SHP77 (cell line): ENCODE measurements at places on chromosomes 1 and 21.

DNA sequence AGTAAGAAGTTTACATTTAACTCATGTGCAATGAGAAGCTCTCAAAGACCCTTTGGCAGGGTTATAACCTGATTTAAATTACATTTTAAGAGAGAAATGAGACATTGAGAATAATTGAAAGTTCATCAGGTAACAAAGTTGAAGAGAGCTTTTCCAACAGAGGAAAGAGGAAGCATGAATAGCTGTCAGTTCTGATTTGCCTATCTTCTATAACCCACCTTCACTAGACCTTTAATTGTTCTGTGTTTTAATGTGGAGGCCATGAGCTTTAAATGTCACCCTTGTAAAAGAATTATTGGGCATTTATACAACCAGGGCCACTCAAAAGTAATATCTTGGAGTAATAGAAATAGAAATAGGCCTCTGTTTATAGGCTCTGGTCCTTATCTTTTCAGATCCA lies 9.3 kb upstream of the FCRL1 start:
- no peak for DNase-seq

- DNase-seq = no peak
Observed at GRCh38 chr1:11570821-11571380, 83.3 kb downstream of the FBXO2 start.

GRCh38 chr1:101407505-101408211 lies 170.8 kb downstream of the S1PR1 start:
- DNase-seq = no peak

GRCh38 chr1:88917321-88918025 lies 26.1 kb upstream of the GTF2B start:
- DNase-seq = no peak

DNA sequence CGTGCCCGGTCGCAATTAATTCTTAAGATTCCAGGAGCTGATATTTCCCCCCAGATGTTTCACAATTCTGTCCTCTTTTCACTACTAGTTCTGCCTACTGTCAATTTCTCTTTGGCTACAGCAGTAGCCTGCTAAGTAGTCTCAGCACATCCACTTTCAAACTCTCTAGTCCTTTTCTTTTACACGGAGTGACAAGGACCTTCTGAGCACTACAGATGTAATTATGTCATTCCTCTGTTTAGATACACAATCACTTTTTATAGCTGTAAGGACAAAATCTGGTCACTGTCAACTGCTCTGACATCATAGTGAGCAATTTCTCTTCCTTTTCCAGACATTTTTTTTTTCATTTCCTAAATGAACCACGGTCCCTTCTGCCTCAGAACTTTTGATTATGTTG lies 421.7 kb upstream of the CHRM3 start:
- no peak for DNase-seq

GRCh38 chr1:30197639-30198450 lies 525.5 kb downstream of the MATN1 start:
- DNase-seq = no peak

DNA sequence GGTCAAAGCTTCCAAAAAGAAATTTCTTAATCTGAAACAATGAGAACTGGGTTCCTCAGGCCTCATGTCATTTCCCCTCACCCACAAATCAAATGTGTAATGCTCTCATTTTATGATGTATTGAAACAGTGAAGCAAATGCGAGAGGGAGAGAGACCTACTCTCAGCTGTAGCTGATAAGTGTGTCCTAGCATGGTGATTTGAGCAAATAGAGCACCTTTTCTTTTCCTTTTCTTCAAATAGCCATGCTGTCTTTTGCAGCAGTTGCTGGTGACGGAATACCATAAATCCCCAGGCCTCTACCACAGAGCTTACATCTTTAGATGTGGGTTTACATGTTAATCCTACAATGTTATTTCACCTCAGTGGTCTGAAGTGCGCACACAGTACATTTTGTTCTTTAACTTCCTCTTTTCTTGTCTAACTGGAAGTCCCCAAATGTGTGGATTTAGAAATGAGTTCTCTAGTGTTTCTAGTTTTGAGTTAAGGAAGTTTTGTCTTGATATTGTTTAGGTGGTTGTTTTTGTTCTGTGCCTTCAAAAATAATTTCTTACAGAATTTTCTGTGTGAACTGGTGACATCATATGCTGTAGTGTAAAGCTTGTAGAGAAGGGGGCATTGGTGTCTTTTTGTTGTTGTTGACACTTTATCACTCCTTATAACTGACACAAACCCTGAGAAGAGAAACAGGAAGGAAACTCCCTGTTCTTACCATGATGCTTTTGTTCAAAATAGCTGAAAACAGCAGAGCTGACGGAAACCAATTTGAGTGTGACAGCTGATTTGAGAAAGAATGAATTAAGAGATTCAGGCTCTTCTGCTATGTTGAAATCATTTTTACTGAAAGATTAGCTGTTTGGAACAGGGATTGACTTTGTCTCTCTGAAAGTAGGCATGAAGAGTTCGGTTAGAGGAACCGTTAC lies 12.2 kb downstream of the SMAP2 start:
- no peak for DNase-seq

DNA sequence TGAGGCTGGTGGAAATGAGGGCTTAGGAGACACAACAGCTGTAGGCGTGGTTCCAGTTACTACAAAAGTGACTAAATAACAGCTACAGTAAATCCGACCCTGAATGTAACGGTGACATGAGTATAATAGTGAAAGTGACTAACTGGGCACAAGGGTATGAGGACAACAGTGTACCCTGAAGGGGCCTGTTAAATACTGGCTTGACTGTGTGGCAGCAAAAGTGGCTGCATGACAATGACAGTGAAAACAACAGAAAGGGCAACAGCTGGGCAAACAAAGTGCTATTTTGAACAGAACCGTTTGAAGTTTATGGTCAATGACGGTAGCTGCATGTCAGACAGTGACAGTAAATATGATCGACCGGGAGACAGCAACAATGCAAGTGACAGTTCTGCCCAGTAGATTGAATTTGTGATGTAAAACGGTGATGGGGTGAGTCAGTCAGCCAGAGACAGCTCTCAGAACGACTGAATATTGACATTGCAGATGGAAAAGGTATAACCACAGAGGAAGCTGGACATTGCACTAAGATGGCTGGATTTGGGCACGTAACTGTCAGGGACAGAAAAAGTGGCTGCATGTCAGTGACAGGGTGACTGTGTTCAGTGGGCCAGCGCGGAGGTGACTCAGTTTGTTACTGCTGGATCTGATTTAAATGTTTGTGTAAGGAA lies 1.2 kb upstream of the ZBTB40 start:
- peak; percentile 96 for DNase-seq

DNA sequence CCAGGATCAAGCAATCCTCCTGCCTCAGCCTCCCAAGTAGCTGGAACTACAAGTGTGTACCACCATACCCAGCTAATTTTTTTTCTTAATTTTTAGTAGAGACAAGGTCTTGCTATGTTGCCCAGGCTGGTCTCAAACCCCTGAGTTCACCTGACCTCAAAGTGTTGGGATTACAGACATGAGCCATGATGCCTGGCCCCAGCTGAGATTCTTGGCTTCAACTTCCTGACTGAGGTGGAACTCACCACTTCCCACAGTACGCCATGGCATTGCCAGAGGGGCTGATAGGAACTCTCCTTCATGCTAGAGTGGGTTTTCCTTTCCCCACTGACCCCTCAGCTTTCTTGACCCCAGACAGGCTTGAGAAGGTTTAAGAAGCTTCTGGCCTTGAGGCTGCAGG lies 251.0 kb upstream of the CSF3R start:
- DNase-seq = no peak

DNA sequence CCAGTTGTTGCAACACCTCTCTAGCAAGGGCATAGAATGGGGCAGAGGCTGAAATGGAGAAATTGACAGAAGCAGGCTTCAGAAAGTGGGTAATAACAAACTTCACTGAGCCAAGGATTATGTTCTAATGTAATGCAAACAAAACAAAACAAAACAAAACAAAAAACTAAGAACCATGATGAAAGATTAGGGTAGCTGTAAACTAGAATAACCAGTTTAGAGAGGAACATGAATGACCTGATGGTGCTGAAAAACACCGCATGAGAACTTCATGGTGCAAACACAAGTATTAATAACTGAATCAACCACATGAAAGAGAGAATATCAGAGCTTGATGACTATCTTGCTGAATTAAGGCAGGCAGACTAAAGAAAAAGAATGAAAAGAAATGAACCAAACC lies 1707.7 kb downstream of the BRINP3 start:
- DNase-seq = no peak

DNA sequence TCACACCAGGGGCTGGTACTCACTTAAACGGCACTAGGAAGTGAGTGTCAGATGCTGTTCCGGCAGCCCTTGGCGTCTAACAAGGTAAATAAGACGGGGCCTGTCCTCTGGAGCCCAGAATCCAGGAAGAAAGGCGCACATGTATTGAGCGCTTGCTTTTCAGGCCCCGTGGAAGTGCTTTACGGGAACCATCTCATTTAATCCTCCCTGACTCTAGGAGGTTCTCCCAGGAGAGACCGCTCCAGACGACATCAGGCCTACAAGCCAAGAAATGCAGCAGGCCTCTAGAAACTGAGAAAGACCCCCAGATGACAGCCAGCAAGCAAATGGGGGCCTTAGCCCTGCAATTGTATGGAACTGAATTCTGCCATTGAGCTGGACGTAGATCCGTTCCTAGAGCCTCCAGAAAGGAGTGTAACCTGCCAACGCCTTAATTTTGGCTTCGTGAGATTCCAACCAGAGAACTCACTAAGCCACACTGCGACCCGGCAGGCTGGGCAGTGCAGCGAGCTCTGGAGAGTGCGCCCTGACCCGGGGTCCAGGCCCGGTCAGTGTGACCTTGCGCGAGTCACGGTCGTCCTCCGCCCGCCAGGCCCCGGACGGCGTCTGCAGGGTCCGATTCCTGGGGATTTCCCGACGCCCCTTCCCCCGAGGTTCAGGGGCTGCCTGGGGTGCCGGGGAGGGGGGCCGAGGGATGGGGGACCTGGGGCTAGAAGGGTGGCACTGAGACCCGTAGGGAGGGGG lies 532 bp upstream of the MANEAL start:
- no peak for DNase-seq

GRCh38 chr21:45332415-45332814 lies 44.7 kb upstream of the POFUT2 start:
- no peak for DNase-seq

- DNase-seq = no peak
Observed at GRCh38 chr1:150529017-150529416, 13.5 kb downstream of the FALEC start.

DNA sequence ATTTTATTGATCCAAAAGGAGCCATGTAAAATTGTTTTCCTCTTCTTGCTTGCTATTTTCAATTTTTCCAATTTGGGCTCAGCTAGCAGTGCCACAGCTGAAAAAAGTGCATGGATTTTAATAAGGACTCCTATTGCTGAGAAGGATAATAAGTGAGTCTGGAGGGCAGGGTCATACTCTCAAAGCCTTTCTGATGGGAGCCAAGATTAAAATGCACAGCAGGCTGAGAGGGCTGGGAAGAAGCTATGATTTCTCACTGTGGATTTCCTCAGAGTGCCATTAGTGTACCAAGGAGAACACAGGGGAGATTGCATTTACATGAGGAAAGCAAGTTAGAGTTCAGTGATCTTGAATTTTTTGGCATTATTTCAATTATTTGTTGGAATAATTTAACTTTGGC lies 261.3 kb downstream of the ST6GALNAC3 start:
- no peak for DNase-seq

GRCh38 chr1:177824508-177824982 lies 145.3 kb downstream of the SEC16B start:
- no peak for DNase-seq

DNA sequence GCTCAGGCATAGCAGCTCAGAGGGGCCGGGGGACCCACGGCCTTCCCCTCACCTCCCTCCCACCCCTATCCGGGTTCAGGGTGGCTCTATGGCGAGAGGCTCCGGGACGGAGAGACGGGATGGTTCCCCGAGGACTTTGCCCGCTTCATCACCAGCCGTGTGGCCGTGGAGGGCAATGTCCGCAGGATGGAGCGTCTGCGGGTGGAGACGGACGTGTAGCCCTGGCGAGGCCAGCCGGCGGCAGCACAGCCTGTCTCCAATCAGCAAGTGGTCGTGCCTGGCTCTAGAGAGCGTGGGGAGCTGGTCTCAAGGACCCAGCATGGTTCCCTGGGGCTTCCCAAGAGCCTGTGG lies 25.9 kb downstream of the ARHGEF16 start:
- DNase-seq = no peak

- no peak for DNase-seq
Observed at GRCh38 chr1:29860056-29860455, 623.7 kb downstream of the PTPRU start.

DNA sequence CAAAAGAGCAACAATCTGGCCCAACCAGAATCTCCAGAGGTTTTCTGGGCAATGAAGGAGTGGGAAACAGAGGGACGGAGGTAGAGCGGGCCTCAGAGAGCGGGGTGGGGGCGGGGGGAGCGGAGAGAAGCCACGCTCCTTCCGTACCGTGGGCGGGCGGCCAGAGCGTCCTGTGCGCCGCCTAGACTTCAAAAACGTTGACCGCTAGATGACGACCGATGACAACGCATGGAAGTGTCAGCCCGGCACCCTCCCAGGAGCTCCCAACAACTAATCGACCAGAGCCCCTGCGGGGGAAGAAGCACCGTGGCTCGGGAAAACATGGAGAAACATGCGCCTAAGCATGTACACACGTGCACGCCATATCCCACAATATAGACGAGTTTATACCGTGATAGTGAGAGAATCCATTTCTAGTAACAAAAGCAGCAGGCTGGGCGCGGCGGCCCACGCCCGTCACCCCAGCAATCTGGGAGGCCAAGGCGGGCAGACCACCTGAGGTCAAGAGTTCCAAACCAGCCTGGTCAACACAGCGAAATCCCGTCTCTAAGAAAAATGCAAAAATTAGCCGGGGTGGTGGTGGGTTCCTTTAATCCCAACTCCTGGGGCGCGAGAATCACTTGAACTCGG lies 131.9 kb downstream of the LIPI start:
- DNase-seq = no peak

DNA sequence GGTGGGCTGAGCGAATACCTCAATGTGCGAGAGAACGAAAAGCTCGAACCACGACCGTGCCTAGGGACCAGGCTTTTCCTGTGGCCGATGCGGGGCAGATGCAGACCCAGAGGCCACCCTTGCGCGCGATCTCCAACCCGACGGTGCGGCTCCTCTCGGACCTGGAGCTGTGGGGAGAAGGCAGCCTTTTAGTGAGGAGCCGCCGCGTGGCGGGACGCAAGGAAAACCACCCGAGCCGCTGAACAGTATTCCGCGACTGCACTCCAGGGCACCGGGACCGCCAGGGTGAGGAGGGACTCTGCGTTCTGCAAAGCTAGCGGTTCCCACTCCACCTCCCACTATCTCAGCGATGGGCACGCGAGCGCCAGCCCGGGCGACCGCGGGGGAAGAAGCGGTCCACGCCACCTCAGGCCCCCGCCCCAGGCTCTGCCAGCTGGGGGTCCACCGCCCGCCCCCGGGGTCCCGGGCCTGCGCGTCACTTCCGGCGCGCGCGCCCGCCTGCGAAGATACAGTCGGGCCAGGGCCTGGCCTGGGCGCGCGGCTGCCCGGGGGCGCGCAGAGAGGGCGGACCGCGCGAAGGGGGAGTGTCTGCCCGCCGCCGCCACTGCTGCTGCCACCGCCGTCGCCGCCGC lies 66.5 kb upstream of the PRKACB start:
- peak; percentile 77 for DNase-seq

DNA sequence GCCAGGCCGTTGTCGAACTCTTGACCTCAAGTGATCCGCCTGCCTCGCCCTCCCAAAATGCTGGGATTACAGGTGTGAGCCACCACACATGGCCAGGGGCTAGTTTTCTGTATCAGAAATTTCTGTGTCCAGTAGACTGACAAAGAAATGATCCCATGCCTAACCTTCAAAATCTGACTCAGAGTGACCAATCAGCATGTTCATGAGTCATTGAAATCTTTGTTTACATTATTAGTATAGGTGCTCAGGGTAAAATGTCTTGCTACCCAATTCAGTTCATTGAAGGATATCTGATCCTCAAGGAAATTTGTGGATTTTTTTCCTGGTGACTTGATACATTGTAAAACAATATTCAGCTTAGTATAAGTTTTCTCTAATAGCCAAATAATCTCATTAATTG lies 11.0 kb upstream of the LDLRAD2 start:
- DNase-seq = no peak
